ENCODE measurements at places on chromosomes 4 and X. TPM values are rescaled to one million over a fixed set of nuclear protein-coding genes. Genes with fewer than 3 reads are reported as not detected.

CCSER1 gene
- 0.87 TPM for total RNA-seq

GRCh38 chr4:6257247-6258025 lies 12.2 kb upstream of the WFS1 start:
- peaks cover 7% of the 10 kb centered on the region for H3K4me1 ChIP-seq
- H3K27ac ChIP-seq: no peak overlapping the region
- H3K27me3 ChIP-seq: peaks cover 6% of the 10 kb centered on the region
- H3K4me3 ChIP-seq: no peak overlapping the region
- no peak for DNase-seq

- H3K36me3 ChIP-seq: no peaks in the 10 kb centered on the region
- H3K4me3 ChIP-seq: no peak overlapping the region
- H3K27me3 ChIP-seq: no peaks in the 10 kb centered on the region
- peaks cover 5% of the 10 kb centered on the region for H3K4me1 ChIP-seq
- peak; percentile 19 for DNase-seq
Measured at GRCh38 chrX:103376979-103377324, 614 bp downstream of the BEX3 start.

- H3K27me3 ChIP-seq: no peaks in the 10 kb centered on the region
- H3K36me3 ChIP-seq: peaks cover 1% of the 10 kb centered on the region
- DNase-seq: no peak
- H3K4me1 ChIP-seq: no peaks in the 10 kb centered on the region
- H3K4me3 ChIP-seq: no peak overlapping the region
- no peak overlapping the region for H3K27ac ChIP-seq
Measured at GRCh38 chrX:139811942-139812629, 104.1 kb upstream of the MCF2 start.

All from natural killer cell (primary cell).